ENCODE measurements at places on chromosomes 6 and 20. TPM values are rescaled to one million over a fixed set of nuclear protein-coding genes. Genes with fewer than 3 reads are reported as not detected.

DNA sequence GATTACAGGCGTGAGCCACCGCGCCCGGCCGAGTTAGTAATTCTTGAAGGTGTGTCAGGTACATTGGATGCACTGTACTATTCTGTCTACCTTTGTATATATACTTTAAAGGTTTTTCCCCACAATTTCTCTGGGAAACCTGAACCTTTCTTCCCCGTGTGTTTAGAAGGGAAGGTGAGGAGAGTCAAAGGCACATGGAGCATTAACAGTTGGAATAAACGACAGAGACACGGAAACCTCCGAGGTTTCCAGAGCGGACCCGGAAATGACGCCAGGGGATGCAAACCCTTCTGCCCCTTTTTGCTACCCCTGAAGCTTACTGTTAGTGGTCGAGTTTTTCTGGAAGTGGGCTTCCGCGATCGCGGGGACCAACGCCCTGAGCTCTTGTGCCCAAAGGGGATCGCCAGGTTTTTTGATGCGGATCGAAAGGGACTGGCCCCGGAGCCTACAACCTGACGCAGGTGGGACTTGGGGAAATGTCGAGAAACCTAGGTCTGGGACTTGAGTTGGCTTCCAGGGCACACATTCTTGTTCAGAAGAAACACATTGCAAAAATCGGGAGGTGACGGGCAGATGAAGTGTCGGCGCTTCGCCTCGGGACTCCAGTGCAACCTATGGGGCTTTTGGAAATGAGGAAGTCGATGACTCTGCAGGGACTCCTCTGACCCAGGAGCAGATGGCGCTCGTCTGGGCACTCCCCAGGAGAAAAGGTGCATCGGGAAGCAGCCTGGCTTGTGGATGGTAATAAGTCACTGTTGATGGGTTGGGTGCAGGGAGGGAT lies 218.2 kb downstream of the OR2B2 start:
- no peak for DNase-seq

DNA sequence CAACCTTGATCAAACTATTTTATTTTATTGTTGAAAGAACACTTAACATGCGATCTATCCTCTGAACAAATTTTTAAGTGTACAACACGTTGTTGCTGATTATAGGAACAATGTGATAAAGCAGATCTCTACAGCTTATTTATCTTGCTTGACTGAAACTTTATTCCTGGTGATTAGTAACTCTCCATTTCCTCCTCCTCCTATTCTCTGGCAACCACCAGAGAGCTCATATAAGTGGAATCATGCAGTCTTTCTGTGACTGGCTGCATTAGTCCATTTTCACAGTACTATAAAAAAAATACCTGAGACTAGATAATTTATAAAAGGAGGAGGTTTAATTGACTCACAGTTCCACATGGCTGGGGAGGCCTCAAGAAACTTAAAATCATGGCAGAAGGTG lies 218.1 kb downstream of the LRFN2 start:
- no peak for DNase-seq

DNA sequence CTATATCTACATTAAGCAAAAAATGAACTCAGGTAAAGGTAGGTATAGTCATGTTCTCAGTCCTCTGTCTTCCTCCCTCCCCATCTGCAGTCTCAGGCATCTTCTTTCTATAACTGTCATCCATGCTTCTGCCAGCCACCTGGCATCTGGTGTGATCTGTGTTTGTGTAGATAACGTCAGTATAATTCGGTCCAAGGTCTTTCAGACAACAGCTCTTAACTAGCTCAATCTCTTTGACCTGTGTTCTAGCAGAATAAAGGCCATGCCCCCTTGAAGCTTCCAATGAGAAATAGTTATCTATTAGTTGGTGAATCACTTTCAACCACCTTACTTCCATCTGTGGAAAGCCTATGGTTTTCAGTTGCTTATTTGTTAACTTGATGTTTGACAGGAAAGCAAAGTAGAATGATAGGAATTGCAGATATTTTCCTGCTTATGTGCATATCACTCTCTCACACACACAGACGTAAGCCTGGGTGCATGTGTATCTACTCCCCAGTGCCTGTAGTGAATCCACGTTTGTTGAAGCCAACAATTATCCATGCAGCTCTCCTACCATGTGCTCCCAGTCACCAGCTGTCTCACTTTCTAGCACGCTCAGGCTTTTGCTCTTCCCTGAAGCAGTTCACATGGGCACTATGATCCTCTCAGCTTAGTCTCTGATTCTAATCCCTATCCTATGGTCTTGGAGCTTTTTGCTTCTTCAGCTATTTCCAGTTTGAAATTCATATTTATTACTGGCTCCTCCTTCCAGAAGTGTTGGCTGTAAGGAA lies 433.7 kb upstream of the MANEA start:
- DNase-seq = no peak

GRCh38 chr6:8760951-8761350 lies 325.6 kb upstream of the SLC35B3 start:
- no peak for DNase-seq

RAD21L1 gene
- not detected for polyA plus RNA-seq

GRCh38 chr6:79814940-79815339 lies 132.4 kb downstream of the ELOVL4 start:
- DNase-seq = no peak

GRCh38 chr6:33208091-33208967 lies at the start of gene RING1:
Gene RING1 (plus strand): TSS chr6:33208500. CDS start chr6:33208823, 323 bp downstream.
- DNase-seq = no peak

DNA sequence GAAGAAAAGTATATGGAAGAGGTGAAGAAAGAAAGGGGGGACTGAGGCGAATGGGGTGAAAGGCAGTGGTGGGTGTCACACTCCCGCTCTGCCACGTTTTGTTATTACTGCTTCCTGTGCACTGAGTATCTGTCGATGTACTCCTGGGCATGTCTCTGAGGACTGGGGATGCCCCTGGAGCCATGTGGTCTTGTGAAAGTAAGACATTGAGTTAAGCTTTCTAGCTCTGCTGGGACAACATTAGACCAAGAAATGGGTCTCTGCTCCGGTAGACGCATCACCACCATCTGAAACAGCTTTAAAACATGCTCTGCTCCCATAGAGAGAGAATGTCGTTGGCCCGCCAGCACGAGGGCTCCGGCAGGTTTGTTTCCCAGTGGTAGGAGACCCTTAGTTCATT lies 40.0 kb downstream of the IRF4 start:
- DNase-seq = no peak

DNA sequence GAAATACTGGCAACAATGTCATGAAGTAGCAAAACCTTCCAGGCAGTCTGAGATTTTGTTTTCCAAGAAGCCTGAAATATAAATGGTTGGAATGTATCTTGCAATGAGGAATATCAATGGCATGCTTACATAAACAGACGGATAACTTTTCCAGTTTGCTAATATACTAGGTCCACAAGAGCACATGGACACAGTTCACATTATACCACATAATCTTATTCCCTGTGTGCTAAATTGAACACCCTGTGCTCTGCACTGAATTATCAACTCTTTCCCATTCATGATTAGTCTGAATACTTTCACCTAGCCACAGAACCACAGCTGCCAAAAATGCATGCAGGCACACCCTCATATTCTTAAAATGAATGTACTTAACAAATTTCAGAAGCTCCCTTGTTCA lies 274.3 kb downstream of the COL12A1 start:
- DNase-seq = no peak

- peak; percentile 40 for DNase-seq
These were observed at the start of gene SPTLC3 for GRCh38 chr20:13008761-13009681. Gene SPTLC3 (plus strand): TSS chr20:13008972. CDS start chr20:13009268, 296 bp downstream.

GRCh38 chr20:48738399-48739304 lies 89.1 kb downstream of the PREX1 start:
- no peak for DNase-seq

DNA sequence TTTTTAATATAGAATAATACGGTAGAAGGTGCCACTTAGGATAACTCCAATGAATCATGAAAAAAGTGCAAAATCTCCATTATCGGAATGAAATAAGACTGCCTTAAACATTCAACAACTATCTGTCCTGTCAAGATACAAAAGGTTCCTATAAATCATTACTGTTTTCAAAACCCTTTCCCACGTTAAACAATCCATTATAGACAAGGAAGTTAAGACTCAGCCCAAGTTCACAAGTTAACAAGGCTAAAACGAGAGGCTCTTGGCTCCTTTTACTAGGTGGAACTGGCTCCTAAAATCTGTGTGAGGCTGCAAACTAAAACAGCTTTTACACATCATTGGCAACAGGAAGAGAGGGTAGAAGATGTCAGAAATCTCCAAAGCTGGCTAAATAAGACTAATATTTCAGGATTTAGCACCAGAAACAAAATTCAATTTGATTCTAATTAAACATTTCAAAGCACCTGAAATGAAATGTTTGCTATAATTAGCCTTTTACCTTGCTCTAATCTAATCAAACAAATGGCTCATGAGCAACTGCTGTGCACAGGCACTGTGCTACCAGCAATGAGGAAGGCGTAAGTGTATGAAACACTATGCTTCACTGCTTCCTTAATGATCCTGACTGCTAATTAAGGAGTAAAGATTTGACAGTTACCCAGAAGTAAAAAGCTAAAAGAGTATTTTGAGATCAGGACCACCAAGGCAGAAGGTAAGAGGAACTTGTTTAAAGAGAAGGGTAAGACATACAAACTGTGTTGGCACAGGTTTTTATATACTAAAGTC lies 109.7 kb downstream of the DST start:
- DNase-seq = no peak

PKIB gene
- polyA plus RNA-seq = 2.1 TPM

GABRR1 gene
- polyA plus RNA-seq = 1.3 TPM

GRCh38 chr6:168092541-168092940 lies 13.5 kb upstream of the FRMD1 start:
- DNase-seq = no peak

DNA sequence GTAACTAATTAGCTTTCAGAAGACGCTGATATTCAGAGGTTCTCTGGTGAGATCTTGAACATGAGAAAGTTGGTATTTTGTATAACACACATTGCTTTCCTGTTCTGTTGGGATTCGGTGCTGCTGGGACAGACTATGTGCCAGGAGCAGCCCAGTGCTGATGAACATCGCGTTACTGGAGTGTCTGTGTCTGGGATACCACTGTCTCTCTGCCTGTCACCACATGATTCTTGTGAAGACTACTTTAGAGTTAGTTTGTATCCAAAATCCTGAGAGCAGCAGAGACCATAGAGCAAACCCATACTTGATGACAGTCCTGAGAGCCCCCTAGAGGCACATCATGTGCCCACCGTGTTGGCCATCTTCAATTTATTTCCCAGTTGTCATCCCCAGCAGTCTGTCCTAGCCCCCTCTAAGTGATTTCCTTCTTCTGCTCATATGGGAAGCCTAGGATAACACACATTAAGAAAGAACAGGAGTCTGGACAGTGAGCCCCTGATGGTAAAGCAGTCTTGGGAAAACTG lies 41.8 kb upstream of the TINAG start:
- no peak for DNase-seq

DNA sequence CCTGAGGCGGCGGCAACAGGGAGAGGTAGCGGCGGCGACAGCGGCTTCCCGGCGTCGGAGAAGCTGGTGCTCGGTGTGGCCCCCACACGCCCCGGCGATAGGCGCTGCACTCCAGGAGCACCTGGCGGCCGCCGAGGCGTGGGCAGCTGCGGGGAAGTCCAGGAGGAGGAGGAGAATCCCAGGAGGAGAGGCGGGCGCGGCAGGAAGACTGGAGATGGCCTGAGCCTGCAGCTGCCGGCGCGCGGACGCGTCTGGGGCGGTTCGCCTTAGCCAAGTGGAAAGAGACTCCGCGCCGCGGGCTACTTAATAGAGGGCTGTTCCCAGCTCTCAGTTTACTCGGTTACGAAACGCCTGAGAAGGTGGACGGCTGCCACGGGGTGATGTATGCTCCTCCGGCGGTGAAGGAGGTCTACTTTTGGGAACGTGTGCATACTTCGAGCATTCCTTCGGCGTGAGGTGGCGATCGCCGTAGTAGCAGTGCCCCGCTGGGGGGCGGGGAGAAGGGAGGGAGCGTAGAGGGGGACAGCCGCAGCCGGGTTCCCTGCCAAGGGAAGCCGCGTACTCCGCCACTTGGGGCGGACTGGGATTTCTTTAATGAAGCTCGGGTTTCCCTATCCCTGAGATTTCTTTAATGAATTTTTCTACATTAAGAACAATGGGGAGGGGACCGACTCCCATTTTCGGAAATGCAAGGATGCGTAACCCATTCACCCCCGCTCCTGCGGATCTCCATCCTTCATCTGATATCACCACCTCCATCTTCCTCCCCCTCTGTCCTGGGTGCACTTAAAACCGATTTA lies at the start of gene COL12A1:
COL12A1 (minus strand) TSS at position 278 of the 800 bp plus-strand sequence. CDS start 3,261 bp downstream, outside the sequence.
- DNase-seq = no peak

DNA sequence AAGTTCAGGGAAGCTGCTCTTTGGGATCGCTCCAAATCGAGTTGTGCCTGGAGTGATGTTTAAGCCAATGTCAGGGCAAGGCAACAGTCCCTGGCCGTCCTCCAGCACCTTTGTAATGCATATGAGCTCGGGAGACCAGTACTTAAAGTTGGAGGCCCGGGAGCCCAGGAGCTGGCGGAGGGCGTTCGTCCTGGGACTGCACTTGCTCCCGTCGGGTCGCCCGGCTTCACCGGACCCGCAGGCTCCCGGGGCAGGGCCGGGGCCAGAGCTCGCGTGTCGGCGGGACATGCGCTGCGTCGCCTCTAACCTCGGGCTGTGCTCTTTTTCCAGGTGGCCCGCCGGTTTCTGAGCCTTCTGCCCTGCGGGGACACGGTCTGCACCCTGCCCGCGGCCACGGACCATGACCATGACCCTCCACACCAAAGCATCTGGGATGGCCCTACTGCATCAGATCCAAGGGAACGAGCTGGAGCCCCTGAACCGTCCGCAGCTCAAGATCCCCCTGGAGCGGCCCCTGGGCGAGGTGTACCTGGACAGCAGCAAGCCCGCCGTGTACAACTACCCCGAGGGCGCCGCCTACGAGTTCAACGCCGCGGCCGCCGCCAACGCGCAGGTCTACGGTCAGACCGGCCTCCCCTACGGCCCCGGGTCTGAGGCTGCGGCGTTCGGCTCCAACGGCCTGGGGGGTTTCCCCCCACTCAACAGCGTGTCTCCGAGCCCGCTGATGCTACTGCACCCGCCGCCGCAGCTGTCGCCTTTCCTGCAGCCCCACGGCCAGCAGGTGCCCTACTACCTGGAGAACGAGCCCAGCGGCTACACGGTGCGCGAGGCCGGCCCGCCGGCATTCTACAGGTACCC lies at the start of gene ESR1:
ESR1 (plus strand) TSS at position 170 of the 858 bp plus-strand sequence; CDS start at position 401, 231 bp downstream.
- DNase-seq = no peak

DNA sequence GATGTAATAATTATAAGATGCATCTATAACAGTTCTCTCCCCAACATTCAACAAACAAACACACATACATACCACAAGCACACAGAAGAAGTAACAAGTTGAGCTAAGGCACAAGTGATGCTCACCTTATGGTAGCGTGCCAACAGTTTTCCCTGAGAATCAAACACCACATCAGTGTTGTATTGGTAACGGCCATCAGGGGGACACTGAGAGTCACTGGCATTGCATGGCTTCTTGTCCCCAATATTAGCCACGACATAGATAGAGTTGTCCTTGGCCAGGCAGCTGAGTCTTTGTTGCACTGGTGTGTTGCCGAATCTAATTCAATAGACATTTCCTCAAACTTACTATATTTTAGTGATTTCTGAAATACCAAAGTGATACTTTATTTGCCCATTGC lies 14.8 kb upstream of the VNN1 start:
- no peak for DNase-seq

GFRA4 gene
- 0.13 TPM for polyA plus RNA-seq

GRCh38 chr6:3822747-3823445 lies 26.3 kb upstream of the FAM50B start:
- no peak for DNase-seq

- no peak for DNase-seq
These were observed 36.4 kb downstream of the CSNK2A1 start for GRCh38 chr20:507006-507758.

- no peak for DNase-seq
These were observed 208.8 kb upstream of the PLCB4 start for GRCh38 chr20:8860011-8860495.

METTL24 gene
- 15.3 TPM for polyA plus RNA-seq

- DNase-seq = no peak
These were observed 563.1 kb downstream of the RFPL4B start for GRCh38 chr6:112910256-112910655.

Data from right renal pelvis (tissue), 4 donors.